ENCODE measurements at places on chromosomes 12 and 14. TPM values are rescaled to one million over a fixed set of nuclear protein-coding genes. Genes with fewer than 3 reads are reported as not detected.

DNA sequence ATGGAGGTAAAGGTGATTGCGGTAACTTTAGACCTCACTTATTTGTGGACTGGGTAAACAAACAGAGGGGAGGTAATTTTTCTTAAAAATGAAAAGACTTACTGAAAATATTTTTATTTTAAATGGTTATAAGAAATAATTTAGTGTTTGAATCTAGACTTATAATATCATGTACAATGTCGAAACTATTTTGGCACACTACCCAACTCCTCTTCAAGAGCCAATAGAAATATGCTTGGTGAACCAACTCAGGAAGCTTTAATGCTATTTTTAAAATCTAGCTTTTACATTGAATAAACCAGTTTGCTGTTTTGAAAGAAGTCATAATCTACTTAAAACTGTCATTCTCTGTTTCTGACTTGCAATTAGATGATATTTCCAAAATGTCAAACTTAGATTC is 175.8 kb upstream of the NPAS3 start:
- DNase-seq, result no peak

Gene IQSEC3
- 2.5 TPM for total RNA-seq

DNA sequence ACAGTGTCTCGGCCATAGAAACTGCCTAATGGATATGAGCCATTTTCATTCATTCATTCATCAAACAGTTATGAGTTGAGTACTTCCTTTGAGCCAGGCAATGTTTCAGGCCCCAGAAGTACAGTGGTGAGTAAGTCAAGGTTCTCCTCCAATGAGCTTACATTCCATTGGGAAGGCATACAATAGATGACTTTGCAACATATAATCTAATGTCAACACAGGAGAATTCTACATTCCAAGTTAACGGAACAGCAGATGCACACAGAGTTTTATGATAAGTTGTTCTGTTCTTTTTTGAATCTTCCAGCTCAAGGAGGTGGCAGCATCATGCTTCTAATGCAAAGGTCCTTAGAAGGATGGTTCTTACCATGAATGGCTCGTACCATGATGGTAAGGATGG is 3.2 kb upstream of the RFC5 start:
- DNase-seq, result no peak

Gene ACRBP
- 0.99 TPM for total RNA-seq

Gene PPP1R1A
- total RNA-seq, result 6.4 TPM

Gene CRACR2A
- 1.8 TPM for total RNA-seq

DNA sequence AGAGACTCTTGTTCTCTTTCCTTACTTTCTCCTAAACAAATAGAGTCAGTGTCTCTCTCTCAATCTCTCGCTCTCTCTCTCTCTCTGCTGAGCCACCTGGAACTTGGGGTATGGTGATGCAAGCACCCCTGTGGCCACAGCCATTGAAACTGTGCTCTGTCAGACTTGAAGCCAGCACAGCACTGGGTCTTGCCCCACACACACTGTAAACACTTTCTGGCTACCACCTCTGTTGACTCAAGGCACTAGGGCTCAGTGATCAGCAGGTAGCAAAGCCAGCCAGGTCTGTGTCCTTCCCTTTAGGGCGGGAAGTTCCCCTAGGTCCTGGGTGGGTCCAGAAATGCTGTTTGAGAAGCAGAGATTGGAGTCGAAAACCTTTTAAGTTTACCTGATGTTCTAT is 125.9 kb upstream of the GARIN6 start:
- DNase-seq, result no peak
